ENCODE measurements at places on chromosomes 13 and 19. TPM values are rescaled to one million over a fixed set of nuclear protein-coding genes. Genes with fewer than 3 reads are reported as not detected.

GPR12 gene
- total RNA-seq, result 0.32 TPM

CBY2 gene
- not detected for total RNA-seq

ZNF541 gene
- 1.4 TPM for total RNA-seq

GRCh38 chr19:45170146-45171106 lies 7.6 kb downstream of the TRAPPC6A start:
- DNase-seq, result no peak
- H3K27ac ChIP-seq, result no peak overlapping the region
- H3K4me1 ChIP-seq, result no peaks in the 10 kb centered on the region
- H3K27me3 ChIP-seq, result no peaks in the 10 kb centered on the region
- no peak overlapping the region for H3K4me3 ChIP-seq
- no peaks in the 10 kb centered on the region for H3K36me3 ChIP-seq

DNA sequence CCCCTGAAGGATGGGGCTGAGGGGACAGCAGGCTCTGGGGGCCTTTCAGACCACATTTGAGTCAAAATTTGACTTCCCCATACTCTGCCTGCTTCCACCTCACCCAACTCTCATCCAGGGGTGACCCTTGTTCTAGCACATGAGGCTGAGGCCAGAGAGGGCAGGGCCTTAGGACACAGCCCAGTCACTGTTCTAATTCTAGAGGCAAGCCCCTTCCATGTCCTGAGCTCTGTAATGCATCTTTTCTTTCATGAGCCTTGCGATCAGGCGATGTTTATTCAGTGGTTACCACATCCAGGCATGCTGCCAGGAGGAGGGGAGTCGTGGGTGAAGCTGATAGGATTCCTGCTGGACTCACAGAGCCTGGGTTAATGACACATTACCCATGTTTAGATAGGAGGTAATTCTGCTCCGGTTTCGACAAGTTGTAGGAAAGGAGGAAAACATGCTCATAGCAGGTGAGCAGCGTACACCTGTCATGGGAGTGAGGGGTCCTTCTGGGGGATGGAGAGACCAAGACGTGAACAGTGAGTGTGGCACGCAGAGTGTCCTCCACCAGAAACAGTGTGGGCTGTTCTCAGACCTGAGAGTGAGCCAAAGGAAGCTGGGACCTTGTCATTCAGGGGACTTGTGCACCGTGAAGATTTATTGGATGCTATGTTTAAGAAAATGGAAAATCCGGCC lies 9.3 kb downstream of the RPS9 start:
- peaks cover 4% of the 10 kb centered on the region for H3K36me3 ChIP-seq
- peak; percentile 76 for DNase-seq
- no peaks in the 10 kb centered on the region for H3K27me3 ChIP-seq
- peaks cover 13% of the 10 kb centered on the region for H3K4me1 ChIP-seq
- peak overlapping the region; percentile 96 for H3K27ac ChIP-seq

GRCh38 chr13:50649211-50649610 lies 194.3 kb downstream of the DLEU7 start:
- no peaks in the 10 kb centered on the region for H3K4me1 ChIP-seq
- DNase-seq, result no peak
- no peaks in the 10 kb centered on the region for H3K36me3 ChIP-seq
- H3K27ac ChIP-seq, result no peak overlapping the region

DNA sequence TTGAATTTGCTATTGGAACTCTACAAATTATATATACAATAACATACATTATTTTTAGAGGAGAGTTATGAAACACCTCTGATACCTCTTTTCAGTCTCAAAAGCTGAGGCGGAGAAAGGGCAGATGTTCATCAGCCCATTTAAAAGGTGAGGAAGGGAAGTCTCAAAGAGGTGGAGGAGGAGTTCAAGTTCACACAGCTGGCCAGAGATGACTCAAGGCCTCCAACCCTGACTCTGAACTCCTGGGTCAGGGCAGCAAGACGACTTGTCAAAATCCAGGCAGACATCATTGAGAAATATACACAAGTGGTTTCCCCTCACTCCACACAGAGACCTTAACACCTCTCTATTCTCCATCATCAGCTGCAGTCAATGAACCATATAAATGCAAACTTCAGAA lies 2.1 kb downstream of the SIAH3 start:
- H3K4me1 ChIP-seq, result no peaks in the 10 kb centered on the region
- no peak for DNase-seq
- no peaks in the 10 kb centered on the region for H3K27me3 ChIP-seq
- H3K4me3 ChIP-seq, result no peak overlapping the region

GRCh38 chr13:72983085-72983768 lies 75.6 kb upstream of the KLF5 start:
- H3K27me3 ChIP-seq, result no peaks in the 10 kb centered on the region
- no peak overlapping the region for H3K4me3 ChIP-seq
- H3K27ac ChIP-seq, result peak overlapping the region; percentile 9
- no peak for DNase-seq
- H3K36me3 ChIP-seq, result no peaks in the 10 kb centered on the region
- H3K4me1 ChIP-seq, result no peaks in the 10 kb centered on the region

DNA sequence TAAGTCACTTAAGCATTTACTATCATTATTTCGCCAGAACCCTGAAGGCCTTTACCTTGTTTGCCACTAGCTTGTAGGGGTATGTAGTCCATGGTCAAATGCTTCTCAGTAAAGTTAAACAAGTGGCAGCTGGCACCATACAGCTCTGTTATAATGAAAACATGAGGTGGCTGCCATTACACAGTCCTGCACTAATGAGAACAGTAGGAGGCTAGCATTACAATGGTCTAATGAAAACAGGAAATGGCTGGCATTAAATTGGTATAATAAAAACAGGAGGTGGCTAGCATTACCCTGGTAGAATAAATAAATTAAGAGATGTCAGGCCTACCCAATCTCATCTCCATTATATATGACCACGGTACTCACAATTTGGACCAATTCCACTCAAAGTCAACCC lies 107.5 kb downstream of the PCDH17 start:
- no peaks in the 10 kb centered on the region for H3K27me3 ChIP-seq
- no peak overlapping the region for H3K4me3 ChIP-seq
- H3K36me3 ChIP-seq, result no peaks in the 10 kb centered on the region
- H3K4me1 ChIP-seq, result no peaks in the 10 kb centered on the region
